ENCODE measurements at places on chromosomes 16 and 17. TPM values are rescaled to one million over a fixed set of nuclear protein-coding genes. Genes with fewer than 3 reads are reported as not detected.

Gene WNT9B
- total RNA-seq = 0.90 TPM

Gene ANKS3
- total RNA-seq = 56.7 TPM

Gene SLC35G6
- not detected for total RNA-seq

Gene HOXB2
- 29.3 TPM for total RNA-seq

Gene NPIPB12
- total RNA-seq = 101 TPM

Gene HOXB6
- 0.66 TPM for total RNA-seq

Gene ZNF785
- 14.0 TPM for total RNA-seq

Gene SLC5A11
- not detected for total RNA-seq

Gene CTRB1
- 1.0 TPM for total RNA-seq

Gene MGRN1
- 40.2 TPM for total RNA-seq

Gene EVPL
- total RNA-seq = 0.98 TPM

Gene KRTAP4-1
- total RNA-seq = not detected

- DNase-seq = no peak
Measured at GRCh38 chr17:78343543-78344201, 16.2 kb downstream of the SOCS3 start.

- DNase-seq = no peak
Measured at GRCh38 chr17:28385406-28385805, 13.9 kb downstream of the SARM1 start.

DNA sequence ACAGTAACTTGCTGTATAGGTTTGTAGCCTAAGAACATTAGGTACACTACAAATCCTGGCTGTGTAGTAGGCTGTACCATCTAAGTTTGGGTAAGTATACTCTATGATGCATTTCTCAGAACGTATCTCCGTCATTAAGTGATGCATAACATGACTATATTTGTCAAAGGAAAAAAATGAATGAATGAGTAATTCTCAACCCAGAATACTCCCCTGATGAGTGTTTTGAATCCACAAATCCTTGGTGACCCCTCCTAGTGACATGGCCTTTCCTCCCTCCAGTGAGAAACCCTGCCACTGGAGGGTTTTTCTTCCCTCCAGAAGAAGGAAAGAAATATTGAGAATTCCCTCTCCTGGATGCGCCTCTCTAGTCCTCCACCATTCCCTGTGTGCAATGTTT, 24.0 kb upstream of the SALL1 start:
- DNase-seq = no peak

GRCh38 chr17:73141411-73141810, 23.4 kb upstream of the SSTR2 start:
- no peak for DNase-seq

DNA sequence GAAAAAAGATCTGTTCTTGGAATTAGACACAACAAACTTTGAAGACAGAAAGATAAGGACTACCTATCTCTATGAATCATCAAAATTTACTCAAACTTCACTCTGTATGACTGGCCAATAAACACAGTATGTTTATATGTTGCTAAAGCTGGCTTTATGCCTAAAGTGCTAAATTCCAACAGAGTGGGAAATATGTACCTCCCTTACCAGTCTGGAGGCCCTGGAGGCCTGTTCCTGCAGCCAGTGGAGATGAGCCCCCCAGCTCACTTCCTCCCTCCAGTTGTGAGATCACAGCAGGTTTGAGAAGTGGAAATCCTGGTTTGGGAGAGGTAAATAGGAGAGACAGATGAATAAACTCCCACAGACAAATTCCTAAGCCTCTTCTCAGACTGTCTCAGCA, 9.0 kb downstream of the ZNF23 start:
- no peak for DNase-seq

GRCh38 chr16:89183975-89184676, 12.6 kb downstream of the CDH15 start:
- no peak for DNase-seq

GRCh38 chr17:14737984-14738651, 437.2 kb downstream of the HS3ST3B1 start:
- DNase-seq = peak; percentile 19

GRCh38 chr16:11233727-11234376, 22.2 kb downstream of the SOCS1 start:
- no peak for DNase-seq

DNA sequence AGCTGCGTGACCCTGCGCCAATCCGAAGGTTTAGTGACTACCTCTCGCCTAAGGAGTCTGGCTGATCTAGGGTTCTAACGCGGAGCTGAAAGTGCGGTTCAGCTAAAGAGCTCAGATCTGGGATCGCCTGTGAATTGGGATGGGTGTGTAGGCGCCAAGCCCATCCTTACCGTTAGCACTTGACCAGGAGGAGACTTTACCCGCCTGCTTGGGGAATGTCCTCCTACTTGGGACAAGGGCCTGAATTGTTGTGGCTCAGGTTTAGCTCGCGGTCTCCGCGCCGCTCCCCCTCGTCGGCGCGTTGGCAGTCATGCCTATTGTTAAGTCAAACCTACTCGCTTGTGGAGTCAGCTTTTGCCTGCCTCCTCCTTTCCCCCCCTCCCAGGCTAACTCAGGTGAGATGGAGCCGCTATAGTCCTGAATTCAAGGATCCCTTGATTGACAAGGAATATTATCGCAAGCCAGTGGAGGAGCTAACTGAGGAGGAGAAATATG, 480 bp downstream of the MRPS7 start:
- no peak for DNase-seq

GRCh38 chr17:74391771-74392170, 24.5 kb downstream of the GPR142 start:
- no peak for DNase-seq

GRCh38 chr16:86836503-86837129, 258.3 kb downstream of the FOXL1 start:
- DNase-seq = no peak

DNA sequence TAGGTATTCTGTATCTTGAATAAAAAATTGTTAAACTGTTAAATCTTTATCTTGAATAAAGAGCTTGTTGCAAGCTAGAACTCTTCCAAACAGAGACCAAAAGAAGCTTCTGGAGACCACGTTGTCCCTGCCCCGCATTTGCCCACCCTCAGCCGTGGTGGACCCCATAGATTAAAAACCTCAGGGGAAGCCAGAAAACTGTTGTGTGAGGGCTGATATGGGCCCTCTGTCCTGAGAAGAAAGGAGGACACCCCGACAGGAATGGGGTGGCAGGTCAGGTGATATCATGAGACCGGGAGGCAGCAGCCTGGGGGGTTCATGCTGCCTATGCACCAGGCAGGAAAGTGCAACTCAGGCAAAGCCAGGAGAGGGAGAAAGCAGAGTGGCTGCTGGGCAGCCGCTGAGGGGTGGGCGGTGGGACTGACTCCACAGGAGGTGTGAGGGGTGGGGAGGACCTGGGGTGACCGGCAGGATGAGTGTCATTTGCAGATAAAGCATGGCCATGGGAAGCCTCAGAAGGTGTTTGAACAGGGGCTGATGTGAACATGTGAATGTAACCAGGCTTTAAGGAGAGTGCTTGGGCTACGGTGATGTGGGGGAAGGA, 147.8 kb downstream of the IRF8 start:
- DNase-seq = no peak

GRCh38 chr17:3681565-3681964, 13.0 kb downstream of the EMC6 start:
- no peak for DNase-seq

GRCh38 chr16:11087691-11088073, 143.3 kb downstream of the CLEC16A start:
- DNase-seq = no peak

DNA sequence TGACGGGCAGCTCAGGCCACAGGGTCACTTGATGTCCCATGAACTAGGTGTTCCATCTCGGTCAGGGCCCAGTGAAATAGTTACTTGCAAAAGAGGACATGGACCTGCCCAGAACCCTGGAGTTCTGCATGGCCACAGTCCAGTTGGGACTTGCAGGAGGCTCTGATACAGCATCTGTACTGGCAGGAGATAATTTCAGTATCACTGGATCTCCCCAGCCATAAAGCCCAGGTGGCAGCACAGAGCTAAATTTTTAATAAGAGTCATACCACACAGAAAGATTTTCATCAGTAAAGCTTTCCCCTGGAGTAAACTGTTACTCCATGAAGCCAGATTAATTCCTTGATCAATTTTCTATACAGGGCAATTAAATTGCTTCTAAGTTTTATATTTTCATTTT, 18.0 kb upstream of the SLC16A5 start:
- DNase-seq = no peak

GRCh38 chr17:40499551-40500189, 1.8 kb downstream of the TNS4 start:
- peak; percentile 76 for DNase-seq

DNA sequence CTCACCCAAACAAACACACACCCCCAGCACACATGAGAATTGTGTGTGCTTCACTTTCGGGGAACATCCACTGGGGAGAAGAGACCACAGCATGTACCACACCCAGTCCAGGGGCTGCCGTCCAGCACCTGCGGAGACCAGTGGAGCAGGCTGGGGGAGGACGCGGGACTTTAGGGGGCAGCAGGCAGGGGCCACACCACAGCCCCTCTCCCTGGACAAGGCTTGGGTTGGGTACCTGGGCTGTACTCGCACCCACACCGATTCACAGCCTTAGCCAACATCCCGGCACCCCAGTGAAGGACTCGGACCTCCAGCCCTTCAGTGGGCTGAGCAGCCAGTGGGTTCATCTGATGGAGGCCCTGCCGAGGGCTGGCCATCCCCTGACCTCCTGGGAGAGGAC, 63.3 kb downstream of the RBFOX3 start:
- no peak for DNase-seq

DNA sequence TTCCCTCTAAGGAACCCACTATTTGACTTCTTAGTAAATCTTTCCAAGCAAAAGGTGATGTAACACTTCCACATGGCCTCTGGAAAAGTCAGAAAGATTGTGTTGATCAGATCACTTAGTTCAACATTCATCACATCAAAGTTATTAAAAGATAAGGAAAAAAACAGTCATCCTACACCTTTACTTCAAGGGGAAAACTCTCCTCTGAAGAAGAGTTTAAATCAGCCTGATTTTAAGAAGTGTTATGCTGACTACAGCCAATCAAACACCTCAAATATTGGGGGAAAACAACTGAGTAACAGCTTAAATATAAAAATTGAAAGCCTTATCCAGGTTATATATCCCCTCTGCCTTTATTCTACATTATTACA, 19.6 kb upstream of the COPRS start:
- no peak for DNase-seq

GRCh38 chr16:8804313-8804712, 6.7 kb downstream of the PMM2 start:
- DNase-seq = no peak

- DNase-seq = no peak
Measured at GRCh38 chr17:66469088-66469442, 166.7 kb downstream of the PRKCA start.

DNA sequence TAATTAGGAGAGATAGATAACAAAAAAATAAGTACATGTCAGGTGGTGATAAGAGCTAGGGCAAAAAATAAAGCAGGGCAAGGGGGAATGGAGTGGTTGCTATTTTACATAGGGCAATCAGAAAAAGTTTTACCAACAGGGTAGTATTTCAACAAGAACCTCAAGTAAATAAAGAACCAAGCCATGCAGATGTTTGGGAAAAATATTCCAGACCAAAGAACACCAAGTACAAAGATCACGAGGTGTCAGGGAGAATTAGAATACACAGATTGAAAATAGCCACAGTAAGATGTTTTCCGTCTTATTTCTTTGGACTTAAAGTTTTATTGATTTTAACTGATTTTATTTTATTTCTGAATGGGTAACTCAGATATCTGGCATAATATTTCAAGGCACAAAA, 11.1 kb downstream of the SYNRG start:
- DNase-seq = no peak

Data from tibial nerve (tissue), 4 donors.